ENCODE measurements at places on chromosomes 11 and 22. TPM values are rescaled to one million over a fixed set of nuclear protein-coding genes. Genes with fewer than 3 reads are reported as not detected.
A peak's percentile ranks its signal among the peaks of the same experiment; 100 is the strongest.

The C11orf86 gene
- not detected for total RNA-seq

The CBX7 gene
- total RNA-seq: 0.74 TPM

The STK33 gene
- 17.2 TPM for total RNA-seq

The ZNRF3 gene
- 3.0 TPM for total RNA-seq

The TMEM45B gene
- total RNA-seq: not detected

The OR52H1 gene
- total RNA-seq: not detected

The CASP5 gene
- not detected for total RNA-seq

- peak; percentile 94 for DNase-seq
Measured at GRCh38 chr11:76700177-76701100, 29.9 kb upstream of the LRRC32 start.

DNA sequence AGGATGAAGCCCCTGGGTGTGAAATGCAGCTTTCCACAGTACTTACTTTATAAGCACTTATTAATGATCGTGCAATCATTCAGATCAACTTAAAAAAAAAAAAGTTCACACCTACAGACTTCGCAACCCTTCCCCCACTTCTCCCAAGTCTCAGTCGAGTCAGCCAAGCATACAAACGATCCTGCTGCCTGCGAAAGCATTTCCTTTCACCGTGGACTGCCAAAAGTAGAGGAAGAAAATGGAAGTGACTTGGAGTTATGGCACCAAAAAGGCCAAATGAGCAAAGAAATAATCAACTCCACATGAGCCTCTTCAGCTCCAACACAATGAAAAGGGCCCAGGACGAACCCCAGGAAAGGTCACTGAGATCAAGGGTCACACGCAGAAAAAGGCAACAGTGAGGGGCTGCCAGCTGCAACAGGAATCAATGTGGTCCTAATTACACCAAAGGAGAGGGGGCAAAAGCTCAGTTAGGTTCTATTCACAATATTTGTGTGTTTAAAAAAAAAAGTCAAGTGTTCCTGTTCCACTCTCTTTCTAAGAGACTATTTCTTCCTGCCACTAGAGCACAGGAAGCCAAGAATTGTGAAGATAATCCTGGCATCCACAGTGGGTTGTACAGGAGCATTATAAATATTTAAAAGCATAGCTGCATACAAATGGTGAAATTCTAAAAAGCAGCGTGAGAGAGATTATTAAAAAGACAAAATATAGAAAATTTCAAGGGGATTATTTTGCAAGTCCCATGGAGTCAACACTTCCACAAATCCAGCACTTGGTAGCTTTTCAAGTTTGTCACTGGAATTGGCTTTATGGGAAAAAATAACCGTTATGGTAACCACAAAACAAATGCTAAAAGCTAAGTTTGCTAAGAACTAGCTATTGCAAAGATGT is 28.4 kb downstream of the CDON start:
- DNase-seq: no peak

DNA sequence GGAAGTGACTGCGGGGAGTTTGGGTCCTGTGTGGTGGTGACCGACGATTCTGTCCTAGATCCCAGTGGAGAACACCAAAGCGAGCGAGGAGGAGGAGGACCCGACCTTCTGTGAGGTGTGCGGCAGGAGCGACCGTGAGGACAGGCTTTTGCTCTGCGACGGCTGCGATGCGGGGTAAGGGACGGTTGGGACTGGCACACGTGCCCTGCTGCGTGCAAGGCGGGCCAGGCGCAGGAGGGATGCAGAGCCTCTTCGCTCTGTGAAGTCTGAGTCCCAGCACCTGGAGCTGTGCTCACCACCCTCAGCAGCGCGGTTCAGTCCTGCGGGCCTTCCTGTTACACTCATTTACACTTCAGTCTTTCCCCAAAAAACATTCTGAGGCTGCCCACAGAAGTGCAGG is 16.2 kb downstream of the PHRF1 start:
- no peak for DNase-seq

DNA sequence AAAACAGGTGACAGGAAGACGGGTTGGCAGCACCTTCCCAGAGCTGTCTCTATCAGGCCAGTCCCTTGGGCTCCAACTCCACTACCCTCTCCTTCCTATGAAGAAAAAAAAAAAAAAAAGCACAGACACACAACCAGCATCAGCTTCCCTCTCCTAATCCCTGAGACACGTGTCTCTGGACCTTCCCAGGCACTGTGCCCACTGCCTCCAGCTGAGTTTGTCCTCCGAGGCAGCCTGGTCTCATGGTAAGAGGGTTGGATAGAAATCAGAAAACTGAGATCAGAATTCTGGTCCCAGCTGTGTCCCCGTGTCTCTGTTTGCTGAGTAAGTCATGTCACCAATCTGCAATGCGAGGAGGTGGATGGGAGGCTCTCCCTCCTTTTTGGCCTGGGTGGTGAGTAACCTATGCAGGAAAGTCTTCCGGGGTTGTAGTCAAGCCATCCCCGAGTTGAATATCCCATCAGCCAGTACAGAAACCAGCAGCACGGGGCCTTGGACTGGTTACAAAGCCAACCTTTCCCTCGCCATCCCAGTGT is 193.7 kb upstream of the TBCEL start:
- DNase-seq: no peak

DNA sequence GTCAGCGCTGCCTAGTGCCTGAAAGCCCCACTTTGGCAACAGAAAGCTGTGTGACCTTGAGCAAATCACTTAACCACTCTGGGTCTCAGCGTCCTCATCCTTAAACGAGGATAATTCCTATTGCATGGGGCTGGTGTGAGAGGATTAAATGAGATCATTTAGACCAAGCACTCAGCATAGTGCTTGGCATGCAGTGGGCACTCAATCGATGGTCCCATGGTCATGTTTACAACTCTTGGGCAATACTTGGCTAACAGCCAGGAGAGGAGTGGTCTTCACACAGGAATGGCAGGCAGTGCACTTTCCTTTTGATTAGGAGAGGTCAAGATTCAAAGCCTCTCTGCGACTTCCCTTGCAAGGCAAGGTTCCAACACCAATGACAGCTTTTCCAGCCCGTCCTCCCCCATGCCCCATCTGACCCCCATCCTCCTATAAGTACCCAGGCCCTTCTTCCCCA is 14.1 kb downstream of the TNKS1BP1 start:
- DNase-seq: no peak

DNA sequence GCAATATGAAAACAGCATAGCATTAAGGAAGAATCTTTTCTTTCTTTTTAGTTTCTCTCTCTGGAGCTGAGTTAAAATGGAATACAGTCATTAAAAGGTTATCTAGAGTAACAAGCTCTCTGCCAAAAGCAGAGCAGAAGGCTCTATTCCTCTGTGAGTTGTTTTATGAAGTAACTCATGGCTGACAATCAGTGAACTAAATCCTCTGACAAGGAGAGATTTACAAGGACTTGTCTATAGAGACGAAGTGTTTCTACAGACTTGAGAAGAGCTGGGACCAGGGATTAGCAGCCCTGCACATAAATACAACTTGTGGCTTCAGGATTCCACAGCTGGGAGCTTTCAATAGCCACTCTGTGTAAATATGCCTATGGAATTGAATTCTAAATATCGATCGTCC is 192.5 kb upstream of the RAG2 start:
- no peak for DNase-seq

DNA sequence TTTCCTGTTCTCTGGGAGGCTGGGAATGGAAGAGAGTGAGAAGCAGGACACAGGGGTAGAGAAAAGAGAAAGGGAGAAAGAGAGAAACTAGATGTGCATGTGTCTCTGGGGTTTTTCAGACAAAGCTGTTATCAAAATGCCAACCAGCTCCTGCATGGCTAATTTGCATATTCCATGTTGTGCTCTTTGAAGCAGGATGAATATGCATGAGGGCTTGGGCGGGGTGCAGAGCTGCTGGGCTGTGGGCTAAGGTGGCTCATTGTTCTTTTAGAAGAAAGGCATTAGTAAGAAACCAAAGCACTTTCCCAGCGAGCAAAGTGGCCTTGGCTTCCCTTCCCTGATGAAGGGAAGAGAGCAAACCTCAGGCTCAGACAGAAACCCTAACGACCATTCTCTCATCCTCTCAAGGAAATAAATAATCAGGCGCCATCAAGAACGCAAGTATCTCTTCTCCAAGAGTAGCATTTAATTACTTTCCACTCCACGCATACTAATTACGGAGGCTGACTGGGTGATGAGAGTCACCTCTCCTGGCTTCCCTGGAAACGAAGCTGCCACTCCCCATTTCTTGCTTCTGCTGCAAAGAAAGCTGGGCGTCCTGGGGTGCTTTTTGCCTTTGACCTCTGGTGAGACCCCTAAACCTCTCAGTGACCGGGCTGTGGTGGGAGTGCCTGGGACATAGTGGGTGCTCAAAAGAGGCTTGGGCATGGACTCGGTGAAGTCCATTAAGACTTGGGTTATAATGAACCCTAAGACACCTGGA is 54.2 kb downstream of the FEZ1 start:
- no peak for DNase-seq

DNA sequence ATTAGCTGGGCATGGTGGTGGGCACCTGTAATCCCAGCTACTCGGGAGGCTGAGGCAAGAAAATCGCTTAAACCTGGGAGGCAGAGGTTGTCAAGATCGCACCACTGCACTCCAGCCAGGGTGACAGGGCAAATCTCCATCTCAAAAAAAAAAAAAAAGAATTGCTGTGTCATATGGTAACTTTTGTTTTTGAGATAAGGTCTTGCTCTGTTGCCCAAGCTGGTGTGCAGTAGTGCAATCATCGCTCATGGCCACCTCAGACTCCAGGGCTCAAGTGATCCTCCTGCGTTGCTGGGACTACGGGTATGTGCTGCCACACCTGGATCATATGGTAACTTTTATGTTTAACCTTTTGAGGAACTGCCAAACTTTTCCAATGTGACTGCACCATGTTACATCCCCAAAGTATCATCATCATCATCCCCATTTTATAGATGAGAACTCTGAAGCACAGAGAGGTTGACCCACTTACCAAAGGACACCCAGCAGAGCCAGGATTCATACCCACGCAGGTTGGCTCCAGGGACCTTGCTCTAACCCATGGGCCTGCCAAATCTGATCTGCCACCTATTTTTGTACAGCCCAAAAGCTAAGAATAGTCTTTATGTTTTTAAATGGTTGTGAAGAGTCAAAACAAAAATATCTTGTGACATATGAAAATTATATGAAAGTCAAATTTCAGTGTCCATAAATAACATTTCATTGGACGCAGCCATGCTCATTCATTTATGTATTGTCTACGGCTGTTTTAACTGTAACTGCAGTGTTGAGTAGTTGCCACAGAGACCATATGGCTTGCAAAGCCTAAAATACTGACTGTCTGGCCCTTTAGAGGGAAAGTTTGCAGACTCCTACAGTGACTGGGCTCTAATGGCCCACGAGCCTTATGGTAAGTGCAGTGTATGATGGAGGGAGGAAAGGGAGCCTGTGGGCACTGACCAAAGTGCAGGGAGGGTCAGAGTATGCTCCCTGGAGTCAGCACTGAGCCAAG is 45.3 kb downstream of the GDPD5 start:
- no peak for DNase-seq

DNA sequence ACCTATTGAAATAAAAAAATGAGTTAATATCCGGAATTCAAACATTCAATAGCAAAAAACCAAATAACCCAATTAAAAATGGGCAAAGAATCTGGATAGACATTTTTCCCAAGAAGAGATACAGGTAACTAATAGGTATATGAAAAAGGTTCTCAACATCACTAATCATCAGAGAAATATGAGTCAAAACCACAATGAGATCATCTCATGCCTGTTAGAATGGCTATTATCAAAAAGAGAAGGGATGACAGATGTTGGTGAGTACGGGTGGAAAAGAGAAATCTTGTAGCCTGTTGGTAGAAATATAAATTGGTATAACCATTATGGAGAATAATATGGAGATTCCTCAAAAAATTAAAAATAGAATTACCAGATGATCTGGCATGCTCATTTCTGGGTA is 26.9 kb upstream of the OR6M1 start:
- DNase-seq: peak; percentile 2

GRCh38 chr22:21978564-21979386 is 3.8 kb downstream of the TOP3B start:
- DNase-seq: no peak

- DNase-seq: no peak
Measured at GRCh38 chr22:40175611-40176244, 2.0 kb upstream of the TNRC6B start.

DNA sequence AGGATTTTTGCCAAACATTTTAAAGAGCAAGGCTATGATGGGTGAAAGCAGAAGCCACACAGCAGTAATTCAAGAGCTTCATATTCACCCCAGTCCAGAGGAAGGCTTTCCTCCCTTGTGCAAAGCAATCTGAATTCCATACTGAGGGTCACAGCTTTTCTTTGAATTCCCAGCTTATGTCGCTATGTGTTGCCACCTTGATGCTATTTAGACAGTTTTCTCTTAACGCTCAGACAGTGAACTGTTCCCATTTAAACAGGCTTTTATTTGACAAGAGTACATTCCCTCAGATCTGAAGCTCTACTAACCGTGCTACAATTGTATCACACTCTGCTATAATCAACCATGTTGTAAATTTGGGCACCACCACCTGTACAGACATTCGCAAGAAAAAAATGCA is 279.7 kb downstream of the CADM1 start:
- DNase-seq: no peak
